ENCODE measurements at places on chromosomes 1 and 21.

DNA sequence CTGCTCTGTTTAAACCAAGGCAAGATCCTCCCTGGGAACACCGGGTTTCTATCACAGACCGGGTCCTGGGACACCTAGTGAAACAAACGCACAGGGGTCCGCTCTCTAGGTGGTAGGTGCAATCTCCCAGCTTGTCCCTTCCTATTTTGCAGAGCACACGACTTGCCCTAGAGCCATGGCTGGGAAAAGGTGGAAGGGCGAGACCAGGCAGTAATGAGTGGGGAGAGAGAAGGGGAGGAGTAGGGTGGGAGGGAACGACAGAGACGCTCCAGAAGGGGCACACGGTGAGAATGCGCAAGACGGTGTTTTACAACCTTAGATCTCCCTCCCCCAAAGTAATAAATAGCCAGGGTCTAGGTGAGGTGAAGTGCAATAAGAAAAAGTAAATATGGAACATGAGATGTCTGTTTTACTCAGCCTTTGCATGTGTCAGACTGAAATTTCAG lies 9.3 kb upstream of the ARHGAP29 start:
- no peak for DNase-seq

- DNase-seq, result no peak
Observed at GRCh38 chr1:36076979-36077573, 6.8 kb upstream of the TEKT2 start.

- DNase-seq, result no peak
Observed at GRCh38 chr1:54519709-54520108, 28.3 kb upstream of the ACOT11 start.

- no peak for DNase-seq
Observed at GRCh38 chr1:157001304-157001703, 44.2 kb downstream of the ARHGEF11 start.

DNA sequence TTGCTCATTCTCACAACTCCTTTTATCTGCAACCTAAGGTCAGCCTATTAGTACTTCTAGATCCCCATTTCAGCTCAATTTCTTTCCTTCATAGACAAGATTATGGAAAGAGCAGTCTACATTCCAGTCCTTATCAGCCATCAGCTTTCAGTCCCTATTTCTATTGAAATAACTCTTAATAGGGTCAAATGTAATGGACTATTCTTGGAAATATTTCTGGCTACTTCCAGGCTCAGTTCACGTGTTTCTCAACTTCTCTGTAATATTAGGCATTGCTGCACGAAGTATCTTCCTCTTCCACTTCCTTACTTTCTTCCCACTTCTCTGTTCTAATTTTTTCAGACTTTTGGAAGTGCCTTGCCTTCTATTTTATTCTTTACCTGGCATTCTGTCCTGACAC lies 232.9 kb upstream of the USP25 start:
- DNase-seq, result no peak

GRCh38 chr1:68359045-68359444 lies 90.7 kb downstream of the RPE65 start:
- no peak for DNase-seq

GRCh38 chr1:66211521-66211920 lies 322.4 kb upstream of the SGIP1 start:
- DNase-seq, result no peak

DNA sequence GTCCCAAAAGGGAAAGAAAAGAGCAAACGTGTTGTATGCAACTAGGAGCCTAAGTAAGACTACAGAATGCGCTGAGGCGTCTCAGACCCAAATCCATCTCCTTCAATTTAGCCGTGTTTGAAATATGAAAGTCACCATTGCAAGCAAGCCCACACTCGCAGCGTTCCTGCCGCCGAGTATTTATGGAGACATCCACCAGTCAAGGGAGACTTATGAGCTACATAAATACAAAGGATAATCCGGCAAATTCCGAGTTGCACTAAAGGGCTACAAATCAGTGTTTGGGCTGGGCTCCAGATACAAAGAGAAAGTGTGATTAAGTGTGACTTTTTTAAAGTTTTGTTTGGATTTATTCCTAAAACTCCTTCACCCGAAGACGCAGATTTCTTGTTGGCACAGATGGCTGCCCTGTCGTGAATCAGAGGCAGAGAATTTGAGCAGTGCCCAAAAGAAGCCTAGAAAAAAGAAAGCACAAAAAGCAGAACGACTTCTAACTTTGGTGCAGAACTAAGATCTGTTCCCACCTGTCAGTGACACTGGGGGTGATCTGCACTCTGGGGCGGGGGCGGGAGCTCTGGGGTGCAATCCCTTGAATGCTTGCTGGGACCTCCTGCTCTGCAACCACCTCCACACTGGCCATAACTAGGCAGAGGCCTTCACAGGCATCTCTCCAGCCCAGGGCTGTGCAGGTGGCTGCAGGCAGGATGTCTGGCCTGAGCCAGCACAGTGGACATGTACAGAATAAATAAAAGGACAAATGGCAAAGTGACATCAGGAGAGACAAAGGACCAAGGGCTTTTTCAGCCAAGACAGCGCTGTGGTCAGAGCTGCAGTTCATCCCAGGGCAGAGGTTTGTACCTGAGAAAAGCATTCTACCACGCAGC lies 489.7 kb downstream of the NPHP4 start:
- DNase-seq, result no peak

- DNase-seq, result no peak
Observed at GRCh38 chr1:53482441-53483153, 23.4 kb downstream of the DMRTB1 start.
